MG63 (cell line): ENCODE measurements at places on chromosomes 5 and 9.

DNA sequence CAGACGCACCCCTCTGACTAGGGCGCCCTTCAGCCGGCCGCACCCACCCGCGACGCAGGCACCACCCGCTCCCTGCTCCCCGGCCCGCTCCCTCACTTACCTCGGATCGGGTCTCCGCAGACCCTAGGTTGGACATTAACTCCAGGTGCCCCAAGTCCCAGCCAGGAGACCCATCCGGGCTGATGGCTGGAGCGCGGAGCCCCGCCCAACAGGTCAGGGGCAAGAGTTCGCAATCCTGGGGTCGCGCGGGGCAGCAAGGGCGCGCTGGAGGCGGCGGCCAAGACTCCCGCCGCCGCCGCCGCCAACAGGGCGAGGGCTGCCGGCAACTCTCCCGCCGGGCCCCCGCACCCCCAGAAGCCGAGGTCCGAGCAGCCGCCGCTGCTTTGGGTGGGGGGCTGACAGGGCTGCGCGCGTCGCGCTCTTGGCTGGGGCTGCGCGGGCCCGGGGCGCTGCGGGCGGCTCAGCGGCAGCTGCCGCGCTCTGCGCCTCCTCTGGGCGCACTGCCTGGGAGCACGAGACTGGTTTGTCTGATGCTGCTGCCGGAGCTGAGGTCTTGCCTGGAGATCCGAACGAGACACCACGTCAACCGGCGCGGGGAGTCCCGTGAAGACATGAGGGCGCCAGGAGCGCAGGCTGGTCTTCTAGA is at the start of gene GDNF:
Gene GDNF, minus strand, starts transcription at position 635 of the 646 bp plus-strand sequence. CDS start 5,245 bp downstream, outside the sequence.
- DNase-seq = peak; percentile 69

- peak; percentile 65 for DNase-seq
Observed at GRCh38 chr5:71899865-71900342, 180.8 kb downstream of the CARTPT start.

DNA sequence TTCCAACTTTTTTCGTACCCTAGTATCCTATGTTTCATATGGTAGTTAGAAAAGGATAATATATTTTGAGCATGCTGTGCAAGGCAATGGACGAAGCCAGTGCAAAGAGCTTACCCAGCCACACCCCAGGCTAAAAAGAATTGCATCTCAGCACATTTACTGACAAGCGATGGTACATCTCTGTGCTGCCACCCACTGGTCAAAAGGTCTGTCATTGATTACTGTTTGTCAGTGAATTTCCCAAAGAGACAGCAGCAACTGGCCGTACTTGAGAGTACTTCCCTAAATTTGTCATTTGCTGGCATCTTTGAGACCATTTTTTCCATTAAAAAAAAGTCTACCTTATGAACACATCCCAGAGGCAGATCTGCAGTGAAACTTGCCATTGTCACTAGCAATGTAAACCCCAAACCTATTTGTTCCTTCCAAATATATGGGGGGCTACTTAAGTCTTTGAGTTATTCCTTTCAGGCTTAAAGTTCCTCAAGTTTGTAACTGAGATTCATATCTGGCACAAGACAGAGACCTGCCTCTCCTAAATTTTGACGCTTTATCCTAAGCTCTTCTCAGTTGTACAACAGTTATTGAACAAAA is 184.3 kb downstream of the CTNND2 start:
- peak; percentile 44 for DNase-seq

GRCh38 chr5:167245868-167246267 is 1045.6 kb upstream of the WWC1 start:
- no peak for DNase-seq

GRCh38 chr9:114616684-114617520 is 5.8 kb downstream of the TMEM268 start:
- DNase-seq = no peak

DNA sequence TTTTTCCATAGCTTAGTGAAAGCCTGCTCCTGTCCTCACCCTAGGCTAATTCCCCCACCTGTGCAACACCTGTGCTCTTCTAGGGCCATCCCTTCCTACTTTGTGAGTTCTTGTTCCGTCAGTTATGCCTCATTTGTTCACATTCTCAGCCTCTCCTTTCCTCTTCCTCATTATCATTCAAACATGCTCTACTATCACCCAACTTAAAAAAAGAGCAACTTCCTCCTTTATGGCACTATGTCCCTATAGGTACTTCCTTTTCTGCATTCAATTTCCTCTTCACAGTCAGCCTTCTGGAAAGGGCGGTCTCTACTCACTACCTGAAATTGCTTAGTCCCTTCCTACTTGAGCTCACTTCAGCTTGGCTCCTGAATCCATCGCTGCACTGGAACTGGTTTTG is 111.8 kb upstream of the LHFPL2 start:
- DNase-seq = no peak

DNA sequence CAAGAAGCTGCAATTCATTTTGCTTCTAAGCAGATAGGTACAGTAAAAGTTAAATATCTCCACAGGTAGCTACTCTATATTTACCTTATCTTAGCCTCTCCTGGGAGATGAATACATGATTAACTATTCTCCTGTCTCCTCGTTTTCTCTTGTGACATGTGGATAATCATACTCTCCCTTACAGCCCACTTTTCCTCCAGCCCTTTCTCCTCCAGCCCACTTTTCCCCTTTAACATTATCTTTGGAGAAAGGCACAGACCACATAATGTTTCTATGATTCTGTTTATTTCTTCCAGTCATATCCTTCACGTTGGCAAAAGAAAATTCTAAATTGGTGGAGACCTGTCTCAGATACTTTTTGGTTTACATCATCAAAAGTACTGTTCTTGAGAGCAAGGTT is 84.0 kb downstream of the OSMR start:
- no peak for DNase-seq

- no peak for DNase-seq
Observed at GRCh38 chr5:113234546-113234945, 200.2 kb downstream of the TSSK1B start.

DNA sequence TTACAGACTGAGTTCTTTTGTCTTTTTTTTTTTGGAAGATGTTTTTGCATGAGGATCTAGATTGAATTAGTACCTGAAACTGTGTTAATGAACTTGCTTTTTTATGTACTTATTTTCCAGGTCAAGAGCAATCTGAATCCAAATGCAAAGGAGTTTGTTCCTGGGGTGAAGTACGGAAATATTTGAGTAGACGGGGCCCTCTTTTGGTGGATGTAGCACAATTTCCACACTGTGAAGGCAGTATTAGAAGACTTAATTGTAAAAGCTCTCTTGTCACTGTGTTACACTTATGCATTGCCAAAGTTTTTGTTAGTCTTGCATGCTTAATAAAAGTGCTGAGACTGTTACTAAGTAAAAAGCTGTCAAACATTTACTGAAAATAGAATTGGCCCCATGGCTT is 14.5 kb downstream of the SLC23A1 start:
- DNase-seq = no peak

GRCh38 chr5:139422307-139422893 is 16.9 kb downstream of the DNAJC18 start:
- no peak for DNase-seq

DNA sequence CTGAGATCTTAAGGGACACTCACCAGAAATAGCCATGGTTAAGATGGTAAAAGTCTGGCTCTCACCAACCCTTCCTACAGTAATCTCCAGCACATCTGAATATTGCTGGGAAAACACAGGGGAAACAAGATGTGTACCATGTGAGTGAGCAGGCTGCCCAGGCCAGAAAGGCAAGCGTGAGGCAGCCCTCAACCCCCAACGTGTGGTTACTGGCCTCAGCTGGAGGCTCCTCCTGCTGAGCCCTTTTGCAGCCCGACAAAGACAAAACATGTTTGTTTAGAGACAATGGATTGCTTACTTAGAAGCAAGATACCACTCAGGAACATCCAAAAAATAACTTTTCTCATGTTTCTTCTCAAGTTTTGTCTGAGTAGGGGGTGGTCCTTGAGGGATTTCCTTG is 16.6 kb downstream of the ZFP62 start:
- DNase-seq = no peak

GRCh38 chr9:76646249-76646648 is 118.0 kb upstream of the PCA3 start:
- DNase-seq = peak; percentile 14

DNA sequence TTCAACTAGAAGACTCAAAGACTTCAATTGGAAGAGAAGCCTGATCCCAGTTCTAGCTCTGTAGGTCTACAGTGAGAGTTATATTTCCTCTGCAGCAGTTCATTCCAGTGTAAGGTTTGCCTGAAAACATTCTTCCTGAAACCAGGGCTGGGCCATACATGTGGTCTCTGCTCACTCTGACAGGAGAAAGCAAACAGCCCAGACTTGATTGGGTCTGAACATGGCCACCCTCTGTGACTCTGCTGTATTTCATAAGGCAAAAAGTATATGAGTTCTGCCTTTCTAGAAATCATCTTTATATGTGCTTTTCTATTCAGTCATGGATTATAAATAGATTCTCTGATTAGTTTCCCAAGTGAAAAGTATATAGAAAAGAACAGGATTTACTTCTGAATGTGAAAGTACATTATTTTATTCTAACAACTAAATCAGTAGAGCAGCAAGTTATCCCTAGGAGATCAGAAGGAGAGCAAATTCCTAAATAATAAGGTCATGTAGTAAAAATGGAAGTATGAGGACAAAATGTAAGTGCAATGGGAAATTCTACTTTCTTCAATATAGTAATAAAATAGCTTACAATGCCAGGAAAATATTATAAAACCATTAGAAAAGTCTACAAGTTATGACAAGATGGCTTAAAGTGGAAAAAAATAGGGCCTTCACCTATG is 144.3 kb downstream of the EFNA5 start:
- no peak for DNase-seq

DNA sequence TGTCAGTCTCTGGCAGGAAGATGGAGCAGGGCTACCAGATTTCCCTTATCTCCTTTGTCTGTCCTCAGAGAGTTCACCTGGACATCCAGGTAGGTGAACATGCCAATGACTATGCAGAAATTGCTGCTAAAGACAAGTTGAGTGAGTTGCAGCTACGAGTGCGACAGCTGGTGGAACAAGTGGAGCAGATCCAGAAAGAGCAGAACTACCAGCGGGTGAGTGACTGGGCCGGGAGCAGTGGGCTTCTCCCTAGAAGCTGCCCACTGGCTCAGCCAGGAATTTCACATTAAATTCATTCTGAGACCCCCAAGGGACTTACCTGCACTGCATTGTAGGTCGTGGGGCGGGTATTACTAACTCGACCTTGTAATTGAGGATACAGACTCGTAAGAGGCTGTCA is 2.1 kb downstream of the TMED9 start:
- no peak for DNase-seq

- DNase-seq = peak; percentile 72
Observed at GRCh38 chr9:2016408-2017330, 1.5 kb downstream of the SMARCA2 start.

GRCh38 chr9:28378231-28378630 is 805.0 kb upstream of the C9orf72 start:
- DNase-seq = no peak

- no peak for DNase-seq
Observed at GRCh38 chr9:31996331-31996730, 388.1 kb upstream of the ACO1 start.

DNA sequence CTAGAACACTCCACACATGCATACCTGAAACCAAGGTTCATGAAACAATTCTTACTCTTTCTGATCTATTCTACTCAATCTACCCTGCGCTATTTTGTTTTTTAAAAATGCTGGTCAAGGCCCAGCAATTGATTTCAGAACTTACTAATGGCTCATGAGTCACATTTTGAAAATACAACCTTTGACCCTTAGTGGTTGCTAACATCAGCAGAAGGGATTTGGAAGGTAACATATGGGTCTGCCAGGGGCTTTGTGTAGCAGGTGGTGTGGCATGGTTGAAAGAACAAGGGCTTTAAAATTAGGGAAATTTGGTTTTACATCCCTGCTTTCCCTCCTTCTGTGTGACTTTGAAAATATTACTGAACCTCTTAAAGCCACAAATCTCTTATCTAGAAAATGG is 101.4 kb downstream of the ATG10 start:
- DNase-seq = no peak

DNA sequence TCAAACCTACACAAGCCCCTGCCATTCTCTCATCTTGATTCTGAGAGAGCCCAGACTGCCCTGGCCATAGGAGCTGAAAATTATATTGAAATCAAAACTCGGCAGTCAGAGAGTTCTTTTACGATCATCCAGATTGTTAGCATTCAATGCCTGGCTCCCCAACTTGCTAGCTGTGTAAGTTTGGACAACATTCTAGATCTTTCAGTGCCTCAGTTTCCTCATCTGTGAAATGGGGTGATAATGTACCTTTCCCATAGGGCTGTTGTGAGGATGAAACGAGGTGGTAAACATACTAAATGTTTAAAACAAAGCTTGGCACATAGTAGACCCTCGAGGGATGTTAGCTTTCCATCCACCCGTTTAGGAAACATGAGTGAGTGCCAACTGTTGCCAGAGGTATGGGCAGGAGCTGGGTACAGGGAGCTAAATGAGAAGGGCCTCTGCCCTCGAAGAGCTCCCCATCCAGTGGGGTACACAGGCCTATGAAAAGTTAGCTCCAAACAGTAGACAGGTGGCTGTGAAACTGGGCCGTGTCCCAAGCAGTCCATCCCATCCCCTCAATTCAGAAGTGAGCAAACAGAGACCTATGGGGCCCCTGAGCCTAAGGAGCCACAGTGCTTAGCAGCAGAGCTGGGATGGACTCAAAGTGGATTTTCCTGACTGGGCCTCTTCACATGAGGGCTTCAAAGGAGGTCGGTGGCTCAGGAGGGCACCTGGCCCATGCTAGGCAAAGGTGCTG is 17.3 kb upstream of the IGFBPL1 start:
- no peak for DNase-seq

GRCh38 chr9:91522481-91522880 is 98.8 kb upstream of the NFIL3 start:
- DNase-seq = peak; percentile 30

DNA sequence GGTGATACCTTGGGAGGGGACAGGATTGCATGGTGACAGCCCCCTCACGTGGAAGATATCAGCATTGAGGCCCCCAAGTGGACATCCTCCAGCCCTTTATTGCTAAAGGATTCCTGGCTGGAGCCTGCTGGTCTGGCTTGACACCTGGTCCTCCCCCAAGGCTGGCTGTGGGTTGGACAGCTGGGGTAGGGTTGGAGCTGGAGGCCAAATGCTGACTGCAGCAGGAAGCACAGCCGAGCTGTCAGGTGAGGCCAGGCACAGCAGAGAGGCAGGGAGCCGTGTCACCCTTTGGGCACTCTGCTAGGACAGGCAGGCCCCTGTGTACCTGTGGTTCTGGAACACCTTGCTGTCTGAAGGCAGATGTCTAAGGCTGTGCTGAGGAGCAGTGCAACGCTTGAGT is 2.2 kb downstream of the CACFD1 start:
- DNase-seq = no peak
